Articular chondrocyte of knee joint (primary cell): ENCODE measurements at places on chromosomes 2 and 18. TPM values are rescaled to one million over a fixed set of nuclear protein-coding genes. Genes with fewer than 3 reads are reported as not detected.

REG3A gene
- total RNA-seq, result not detected in 2 replicates

KHK gene
- 0.26 and 0.65 TPM in 2 replicates for total RNA-seq

GREB1L gene
- under 0.01 and 0.11 TPM in 2 replicates for total RNA-seq

HOXD3 gene
- total RNA-seq, result 3.7 and 6.4 TPM in 2 replicates

TMEFF2 gene
- not detected in 2 replicates for total RNA-seq

CNGA3 gene
- total RNA-seq, result 0.43 TPM in 1 of 2 replicates, not detected in the other

EN1 gene
- total RNA-seq, result 0.26 TPM in 1 of 2 replicates, not detected in the other
